CD4-positive, alpha-beta T cell treated with Interleukin-12 subunit alpha and Interleukin-12 subunit beta, for 1 hour (primary cell): ENCODE measurements at places on chromosomes 7 and 10.
A peak's percentile ranks its signal among the peaks of the same experiment; 100 is the strongest.

DNA sequence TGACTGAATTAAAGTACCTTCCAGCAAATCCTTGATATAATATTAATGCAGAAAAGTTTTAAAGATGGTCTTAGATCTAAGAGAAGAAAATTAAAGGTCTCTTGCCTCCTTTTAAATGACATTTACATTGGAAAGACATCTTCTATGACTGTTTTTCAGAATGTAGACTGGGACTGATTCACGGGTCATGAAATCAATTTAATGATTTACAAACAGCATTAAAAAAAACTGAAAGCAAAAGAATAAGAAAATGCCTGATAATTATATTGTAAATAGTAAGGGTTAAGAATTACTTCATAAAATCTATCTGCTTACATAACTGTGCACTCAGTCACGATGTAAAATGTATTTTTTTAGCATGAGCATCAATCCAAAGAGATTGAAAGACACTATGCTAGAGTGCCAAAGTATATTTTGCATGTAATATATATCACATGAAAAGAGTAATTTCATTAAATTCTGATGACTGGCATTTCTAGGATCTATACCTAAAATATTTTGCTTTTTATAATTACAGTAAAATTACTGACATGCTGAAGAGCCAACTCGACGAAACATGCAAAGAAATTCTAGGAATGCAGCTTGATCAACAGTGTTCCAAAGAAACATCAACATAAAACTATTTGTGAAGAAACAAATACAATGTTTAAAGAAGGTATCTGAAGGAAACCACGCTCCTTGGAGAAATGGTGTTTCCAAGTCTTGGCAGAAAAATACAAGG is 35.1 kb downstream of the RTKN2 start:
- no peak for DNase-seq

DNA sequence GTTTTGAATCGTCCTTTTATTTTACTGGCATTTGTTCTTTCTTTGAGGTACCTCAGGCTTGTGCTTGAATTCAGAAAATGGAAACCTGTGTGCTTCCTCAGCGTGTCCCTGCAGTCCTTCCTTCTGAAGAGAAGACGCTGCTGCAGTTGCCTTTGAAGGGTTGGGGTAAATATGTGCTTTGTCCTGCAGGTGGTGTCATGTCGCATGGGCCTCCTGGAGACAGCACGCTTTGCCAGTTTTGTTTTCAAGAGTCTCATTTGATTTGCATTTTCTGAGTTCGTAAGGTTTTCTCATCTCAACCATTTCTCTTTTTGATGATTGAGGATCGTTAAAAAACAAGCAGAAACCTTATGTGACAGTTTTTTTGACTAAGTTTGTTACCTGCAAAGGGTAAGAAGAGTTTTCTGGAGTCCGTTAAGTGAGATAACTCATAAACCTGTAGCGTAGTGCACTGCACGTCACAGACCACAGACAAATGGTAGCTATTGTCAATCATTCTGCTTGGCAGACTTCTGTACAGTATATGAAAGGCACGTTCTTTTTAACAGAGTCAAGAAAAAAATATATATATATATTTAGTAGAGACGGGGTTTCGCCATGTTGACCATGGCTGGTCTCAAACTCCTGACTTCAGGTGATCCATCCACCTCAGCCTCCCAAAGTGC is 57.0 kb downstream of the CDC123 start:
- DNase-seq, result no peak

GRCh38 chr7:13560441-13560840 is 429.0 kb downstream of the ETV1 start:
- no peak for DNase-seq

GRCh38 chr10:114940735-114941134 is 2.7 kb downstream of the TRUB1 start:
- no peak for DNase-seq

DNA sequence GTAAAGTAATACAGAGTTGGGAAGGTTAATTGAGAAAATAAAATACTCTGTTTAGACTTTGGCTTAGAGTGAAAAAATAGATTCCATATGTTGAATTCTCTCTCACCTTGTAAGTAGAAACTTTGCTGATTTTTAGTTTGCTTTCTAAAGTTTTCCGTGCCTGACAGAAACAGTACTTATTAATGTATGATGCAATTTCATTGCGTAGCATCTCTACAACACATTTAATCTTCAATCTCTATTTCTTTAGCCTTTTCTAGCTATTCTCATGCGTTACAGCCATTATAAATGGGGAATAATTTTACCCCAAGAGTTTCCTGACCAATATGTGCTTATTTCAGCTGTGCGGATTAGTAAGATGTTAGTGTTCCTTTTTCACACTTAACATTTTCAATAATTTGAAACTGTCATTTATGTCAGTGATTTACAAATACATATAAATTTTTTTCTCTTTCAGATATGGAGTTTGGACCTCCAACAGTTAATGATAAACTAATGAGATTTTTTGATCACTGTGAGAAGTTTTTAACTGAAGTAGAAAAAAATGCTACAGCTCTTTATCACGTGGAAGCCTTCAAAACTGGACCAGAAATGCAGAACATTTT is 3.3 kb downstream of the MINPP1 start:
- no peak for DNase-seq

GRCh38 chr10:30804478-30805055 is 175.0 kb upstream of the LYZL2 start:
- no peak for DNase-seq

- DNase-seq, result peak; percentile 37
Observed at GRCh38 chr7:126803060-126803665, 449.6 kb downstream of the GRM8 start.

- no peak for DNase-seq
Observed at GRCh38 chr10:17109475-17110207, 20.0 kb downstream of the CUBN start.

- DNase-seq, result no peak
Observed at GRCh38 chr7:44447874-44448425, 42.5 kb downstream of the NUDCD3 start.

GRCh38 chr10:621513-621912 is 68.0 kb downstream of the DIP2C start:
- no peak for DNase-seq

DNA sequence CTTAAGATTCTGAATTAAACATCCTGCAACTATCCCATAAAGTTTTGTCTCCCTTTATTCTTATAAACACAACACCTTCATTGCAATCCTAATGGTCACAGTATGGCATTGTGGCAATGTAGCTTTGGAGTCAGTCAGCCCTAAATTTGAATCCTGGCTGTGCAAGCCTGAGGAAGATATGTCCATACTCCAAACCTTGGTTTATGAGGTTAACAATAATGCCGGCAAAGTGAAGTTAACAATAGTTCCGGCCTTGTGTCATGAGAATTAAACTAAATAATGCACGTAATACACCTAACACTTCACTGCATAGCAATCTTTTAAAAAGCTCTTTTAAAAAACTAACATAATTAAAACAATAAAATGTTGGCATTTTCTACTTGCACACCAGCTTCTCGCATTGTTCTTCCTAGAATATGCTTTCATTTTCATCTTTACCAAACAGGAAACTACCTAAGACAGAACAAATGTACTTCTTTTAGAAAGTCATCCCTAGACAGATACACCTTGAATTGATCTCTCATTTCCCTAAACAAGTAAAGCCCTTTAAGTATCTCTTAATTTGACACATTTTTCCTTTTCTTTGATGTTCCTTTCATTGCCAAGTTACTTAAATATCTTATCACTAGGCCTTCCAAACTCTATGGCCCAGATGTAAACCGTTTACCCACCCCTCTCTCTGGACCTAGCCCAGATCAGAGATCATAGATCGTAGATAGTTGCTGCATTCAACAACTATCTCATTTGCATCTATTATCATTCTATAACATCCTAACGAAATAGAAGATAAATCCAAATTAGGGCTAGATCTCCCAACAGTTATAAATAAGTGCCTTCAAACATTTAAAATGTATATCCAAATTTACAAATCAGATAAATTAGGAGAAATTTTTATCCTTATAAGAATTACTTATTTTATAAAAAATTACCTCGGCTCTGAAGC is 66.7 kb downstream of the CREB3L2 start:
- peak; percentile 24 for DNase-seq

DNA sequence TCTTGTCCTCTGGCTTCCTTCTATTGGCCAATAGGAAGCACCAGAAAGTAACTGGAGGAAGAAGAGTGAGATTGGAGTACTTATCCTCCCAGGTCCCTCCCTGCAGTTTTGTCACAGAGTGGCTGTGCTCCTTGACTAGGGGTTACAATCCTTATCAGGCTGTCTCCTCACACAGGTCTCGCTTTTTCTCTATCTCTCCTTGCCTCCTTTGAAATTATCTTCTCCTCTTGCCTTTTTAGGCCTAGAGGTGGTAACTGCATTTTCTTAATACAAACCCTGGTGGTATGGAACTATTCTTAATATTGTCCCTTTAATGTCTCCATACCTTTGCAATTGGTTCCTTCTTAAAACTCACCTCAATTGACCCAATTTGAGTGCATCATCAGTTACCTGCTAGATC is 2.7 kb downstream of the PRSS37 start:
- no peak for DNase-seq

DNA sequence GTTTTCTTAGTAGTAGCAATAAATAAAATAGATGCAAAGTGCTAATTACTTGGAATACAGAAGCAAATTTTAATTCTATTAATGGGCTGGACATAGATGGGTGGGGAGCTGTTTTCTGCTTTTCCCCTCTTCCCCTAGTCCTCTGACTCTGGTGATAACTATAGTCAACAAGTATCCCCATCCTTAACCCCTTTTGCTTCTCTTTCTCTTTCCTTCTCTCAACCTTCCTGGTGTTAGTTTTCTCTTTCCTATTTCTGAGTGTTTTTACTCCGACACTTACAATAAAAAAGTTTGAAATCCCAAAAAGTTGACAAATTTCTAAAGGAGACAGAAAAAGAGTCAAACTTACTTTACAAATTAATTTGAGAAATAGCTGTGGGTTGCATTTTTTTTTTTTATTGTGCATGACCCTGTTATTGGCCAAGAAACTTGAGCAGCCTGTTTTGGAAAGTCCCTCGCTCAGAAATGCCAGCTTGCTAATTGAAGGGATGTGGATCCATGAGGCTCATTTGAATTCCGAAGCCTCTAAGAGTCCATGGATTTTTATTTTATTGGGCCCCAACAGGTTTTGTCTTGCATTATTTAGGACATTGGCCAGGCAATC is 2.4 kb downstream of the FAS start:
- peak; percentile 57 for DNase-seq

DNA sequence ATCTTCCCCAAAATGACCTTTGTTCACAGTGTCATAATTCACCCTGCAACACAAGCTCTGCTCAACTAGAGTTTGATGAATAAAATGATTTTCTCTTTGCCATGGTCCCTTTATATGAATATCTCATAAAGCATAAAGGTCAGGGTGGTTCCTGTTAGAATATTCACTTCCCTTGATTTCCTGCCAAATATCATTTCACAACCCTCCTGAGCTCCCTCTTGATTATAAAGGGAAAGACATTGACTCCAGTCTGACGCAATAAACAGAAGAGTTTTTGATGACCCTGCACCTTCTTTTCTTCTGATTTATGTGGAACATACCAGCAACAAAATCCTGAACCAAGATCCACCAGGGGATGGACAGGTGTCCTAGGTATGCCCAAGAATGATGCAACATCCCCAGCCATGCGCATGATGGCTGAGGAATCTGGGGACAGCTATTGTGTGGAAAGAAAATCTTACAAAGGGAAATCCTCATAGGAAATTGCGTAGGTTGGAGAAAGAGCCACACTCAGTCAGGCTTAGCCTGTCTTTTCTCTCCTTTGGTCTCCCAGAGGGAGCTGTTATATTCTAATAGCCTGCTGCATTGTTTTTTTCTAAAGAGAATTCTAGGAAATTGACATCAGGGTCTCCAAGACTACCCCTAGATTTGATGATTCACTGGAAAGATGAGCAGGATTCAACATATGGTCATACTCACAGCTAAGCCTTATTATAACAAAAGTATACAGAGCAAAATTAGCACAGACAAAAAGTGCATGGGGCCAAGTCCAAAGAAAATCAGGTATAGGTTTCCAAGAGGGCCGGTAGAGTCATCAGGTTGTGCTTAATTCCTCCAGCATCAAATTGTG is 18.8 kb downstream of the IFIT3 start:
- DNase-seq, result no peak

- no peak for DNase-seq
Observed at GRCh38 chr10:132187430-132188138, 836 bp downstream of the DPYSL4 start.

DNA sequence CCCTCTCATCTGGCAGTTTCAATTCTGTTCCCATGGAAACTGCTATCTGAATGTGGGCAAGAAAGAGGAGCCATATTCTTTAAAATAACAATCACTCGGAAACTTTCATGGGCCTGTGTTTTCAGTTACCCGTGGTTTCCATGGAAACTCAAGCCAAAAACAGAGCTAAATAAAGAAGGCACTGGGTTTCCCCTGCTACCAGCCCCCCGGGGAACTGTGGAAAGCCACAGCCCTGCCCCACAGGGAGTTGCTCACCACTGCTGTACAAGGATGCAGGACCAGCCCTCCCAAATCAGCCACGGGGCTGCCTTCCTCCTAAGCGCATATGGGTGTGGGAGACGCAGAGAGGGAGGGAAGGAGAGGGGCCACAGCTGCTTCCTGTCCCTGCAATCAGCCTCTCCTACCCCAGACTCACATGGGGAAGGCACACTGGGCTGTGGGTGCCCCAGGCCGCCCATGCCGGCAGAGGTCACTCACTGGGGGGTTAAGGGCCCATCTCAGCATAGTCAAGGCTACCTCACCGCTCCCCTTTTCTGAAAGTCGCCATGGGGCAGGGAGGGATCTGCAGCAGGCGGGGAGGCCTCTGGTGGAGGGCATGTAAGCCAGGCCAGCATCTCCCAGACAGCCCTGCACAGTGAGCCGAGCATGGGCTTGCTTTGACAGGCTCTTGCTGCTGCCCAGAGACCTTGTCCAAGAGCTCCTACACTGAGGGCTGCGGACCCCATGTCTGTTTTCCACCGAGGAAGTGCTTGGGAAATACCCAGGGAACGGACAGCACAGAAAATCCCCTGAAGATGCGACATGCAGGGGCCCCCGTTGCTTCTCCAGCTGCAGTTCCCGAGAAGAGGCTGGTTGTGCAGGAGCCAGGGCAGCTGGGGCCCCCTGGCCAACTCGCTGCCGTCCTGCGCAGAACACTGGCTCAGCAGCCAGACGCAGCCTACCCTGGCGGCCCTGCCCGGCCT is 157.3 kb upstream of the PPP2R2D start:
- no peak for DNase-seq

- no peak for DNase-seq
Observed at GRCh38 chr7:142776206-142776844, 5.6 kb downstream of the PRSS2 start.

DNA sequence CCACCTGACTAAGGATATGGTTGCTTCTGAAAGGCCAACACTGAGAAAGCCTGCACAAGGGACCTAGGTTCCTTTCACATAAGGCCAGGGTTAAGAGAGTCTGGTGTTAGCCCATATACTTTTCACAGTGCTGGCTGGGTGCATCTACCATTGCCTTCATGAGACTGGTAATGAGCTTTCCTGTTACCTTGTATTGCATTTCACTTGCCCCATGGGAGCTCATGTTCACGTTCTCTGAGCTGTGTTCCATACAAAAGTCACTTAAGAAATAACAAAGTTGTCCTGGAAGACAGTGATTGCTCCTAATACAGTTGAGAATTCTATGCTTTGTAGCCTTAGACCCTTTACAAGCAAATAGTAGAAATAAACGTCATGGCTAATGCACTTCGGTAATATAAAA is 337.8 kb upstream of the TEX47 start:
- no peak for DNase-seq

GRCh38 chr7:75591467-75592255 is 99.5 kb downstream of the SPDYE5 start:
- no peak for DNase-seq
